ENCODE measurements at places on chromosomes 5 and 9. TPM values are rescaled to one million over a fixed set of nuclear protein-coding genes. Genes with fewer than 3 reads are reported as not detected.

GRCh38 chr9:108565651-108566378 is 290.0 kb downstream of the ACTL7B start:
- DNase-seq: no peak

- DNase-seq: no peak
Measured at GRCh38 chr9:98879094-98879962, 64.4 kb upstream of the COL15A1 start.

The GZMA gene
- total RNA-seq: 1.8 TPM

DNA sequence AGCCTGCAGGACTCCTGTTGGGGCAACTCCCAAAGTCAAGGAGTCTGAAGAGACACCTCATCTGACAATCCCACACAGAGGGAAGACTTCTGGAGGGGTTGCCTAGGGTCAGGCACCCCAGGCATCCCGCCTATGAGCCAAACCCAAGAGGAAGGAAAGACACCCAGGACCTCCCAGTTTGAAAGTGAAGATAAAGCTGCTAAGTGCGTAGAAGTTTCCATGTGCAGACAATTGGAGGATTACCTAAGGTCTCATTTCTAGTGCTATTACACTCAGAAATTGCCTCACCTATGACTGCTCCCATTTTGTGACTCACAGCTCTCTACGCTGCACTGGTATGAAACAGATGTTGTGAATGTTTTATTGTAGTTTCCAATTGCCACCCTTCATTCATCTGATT is 322.9 kb downstream of the SLIT3 start:
- no peak for DNase-seq

- DNase-seq: no peak
Measured at GRCh38 chr5:96615223-96615622, 47.0 kb upstream of the CAST start.

- no peak for DNase-seq
Measured at GRCh38 chr9:114163517-114163951, 8.2 kb downstream of the COL27A1 start.

The ZFP62 gene
- total RNA-seq: 10.3 TPM

- no peak for DNase-seq
Measured at GRCh38 chr9:108709997-108710396, 145.8 kb downstream of the ACTL7B start.

The ENTPD2 gene
- total RNA-seq: 0.25 TPM

The NR6A1 gene
- total RNA-seq: 0.96 TPM

The GDA gene
- not detected for total RNA-seq

- DNase-seq: no peak
Measured at GRCh38 chr9:121185774-121186403, 15.8 kb downstream of the RAB14 start.

DNA sequence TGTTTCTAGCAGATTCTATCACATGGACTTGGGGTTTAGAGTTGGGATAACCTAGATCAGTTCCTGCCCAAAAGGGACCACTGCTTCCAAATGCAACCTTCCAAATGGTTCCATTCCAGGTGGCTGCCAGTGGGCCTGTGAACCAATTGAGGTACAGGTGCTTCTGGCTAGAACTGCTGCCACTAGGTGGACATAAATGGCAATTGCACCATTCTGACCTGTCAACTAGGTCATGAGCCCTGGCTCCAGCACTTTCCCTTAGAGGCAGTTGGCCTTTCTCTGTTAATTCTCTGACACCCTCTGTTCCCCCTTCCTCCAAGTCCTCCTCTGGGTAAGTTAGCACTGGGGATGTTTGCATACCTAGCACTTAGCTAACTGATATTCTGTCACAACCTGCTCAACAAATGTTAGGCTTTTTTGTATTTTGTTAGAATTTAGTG is 16.6 kb upstream of the HEMGN start:
- no peak for DNase-seq

DNA sequence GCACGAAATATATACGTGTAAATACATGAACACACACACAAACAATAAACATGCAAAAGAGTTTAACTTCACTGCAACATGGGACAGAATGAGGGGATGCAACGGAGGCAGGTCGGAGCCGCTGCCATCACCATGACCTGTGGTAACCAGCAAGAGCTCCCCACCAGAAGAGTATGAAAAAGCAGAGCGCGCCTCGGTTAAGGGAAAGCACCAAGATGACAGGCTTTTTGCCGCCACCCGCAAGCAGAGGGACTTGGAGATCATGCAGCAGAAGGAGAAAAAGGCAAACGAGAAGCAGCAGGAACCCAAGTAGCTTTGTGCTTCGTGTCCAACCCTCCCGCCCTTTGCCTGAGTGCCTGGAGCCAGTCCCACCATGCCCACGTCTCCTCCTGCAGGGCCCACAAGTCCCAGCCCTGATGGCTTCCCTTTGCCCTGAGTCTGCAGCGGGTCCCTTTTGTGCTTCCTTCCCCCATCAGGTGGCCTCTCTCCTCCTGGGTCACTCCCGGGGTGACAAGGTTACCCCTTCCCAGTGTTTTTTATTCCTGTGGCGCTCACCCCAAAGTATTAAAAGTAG is 13.8 kb downstream of the WHRN start:
- DNase-seq: no peak

DNA sequence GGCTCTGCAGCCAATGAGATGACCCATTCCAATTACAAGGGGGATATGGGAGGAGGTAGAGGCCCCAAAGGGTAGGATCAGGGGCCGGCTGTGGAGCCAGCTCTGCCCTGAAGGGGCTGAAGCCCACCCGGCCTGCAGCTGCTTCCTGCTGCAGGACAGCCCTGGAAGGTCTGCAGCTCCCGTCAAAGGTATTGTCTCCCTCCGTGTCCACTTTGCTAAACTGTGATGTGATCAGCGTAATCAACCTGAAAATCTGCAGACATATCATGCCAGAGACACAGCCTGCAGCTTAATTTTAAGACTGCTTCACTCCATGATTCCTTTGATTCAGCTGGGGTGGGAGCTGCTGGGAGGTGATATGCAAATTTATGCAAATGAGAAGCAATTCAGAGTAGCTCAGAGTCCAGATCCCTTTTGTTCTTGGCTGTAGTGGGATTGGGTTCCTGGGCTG is 90.7 kb downstream of the GADD45G start:
- DNase-seq: no peak

DNA sequence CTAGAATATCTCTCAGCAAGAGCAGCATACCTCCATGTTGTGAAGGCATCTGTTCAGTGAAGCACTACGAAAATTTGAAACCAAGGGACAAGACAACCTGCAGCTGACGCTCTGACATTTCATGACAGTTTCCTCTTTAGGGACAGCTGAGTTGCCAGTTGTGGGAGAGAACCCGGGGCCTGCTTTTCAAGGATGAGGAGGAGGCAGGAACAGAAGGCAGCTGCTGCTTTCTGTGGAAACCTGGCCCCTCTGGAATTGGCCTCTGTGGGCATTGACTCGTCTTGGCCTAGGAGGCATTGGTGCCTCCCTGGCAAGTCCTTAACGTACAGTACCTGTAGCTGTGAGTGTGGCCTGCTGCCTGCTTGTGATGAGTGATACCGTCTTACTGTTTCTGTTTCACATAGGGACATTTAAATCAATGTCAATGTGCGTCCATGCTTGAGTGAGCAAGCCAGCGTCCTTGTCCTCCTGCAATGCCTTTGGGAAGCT is 21.6 kb downstream of the SLC46A2 start:
- no peak for DNase-seq

The SPINK4 gene
- total RNA-seq: not detected

The UBAP1 gene
- total RNA-seq: 39.2 TPM

The ZNF367 gene
- total RNA-seq: 2.4 TPM

- DNase-seq: no peak
Measured at GRCh38 chr5:14627270-14627669, 37.2 kb upstream of the OTULIN start.

The CCNO gene
- not detected for total RNA-seq

DNA sequence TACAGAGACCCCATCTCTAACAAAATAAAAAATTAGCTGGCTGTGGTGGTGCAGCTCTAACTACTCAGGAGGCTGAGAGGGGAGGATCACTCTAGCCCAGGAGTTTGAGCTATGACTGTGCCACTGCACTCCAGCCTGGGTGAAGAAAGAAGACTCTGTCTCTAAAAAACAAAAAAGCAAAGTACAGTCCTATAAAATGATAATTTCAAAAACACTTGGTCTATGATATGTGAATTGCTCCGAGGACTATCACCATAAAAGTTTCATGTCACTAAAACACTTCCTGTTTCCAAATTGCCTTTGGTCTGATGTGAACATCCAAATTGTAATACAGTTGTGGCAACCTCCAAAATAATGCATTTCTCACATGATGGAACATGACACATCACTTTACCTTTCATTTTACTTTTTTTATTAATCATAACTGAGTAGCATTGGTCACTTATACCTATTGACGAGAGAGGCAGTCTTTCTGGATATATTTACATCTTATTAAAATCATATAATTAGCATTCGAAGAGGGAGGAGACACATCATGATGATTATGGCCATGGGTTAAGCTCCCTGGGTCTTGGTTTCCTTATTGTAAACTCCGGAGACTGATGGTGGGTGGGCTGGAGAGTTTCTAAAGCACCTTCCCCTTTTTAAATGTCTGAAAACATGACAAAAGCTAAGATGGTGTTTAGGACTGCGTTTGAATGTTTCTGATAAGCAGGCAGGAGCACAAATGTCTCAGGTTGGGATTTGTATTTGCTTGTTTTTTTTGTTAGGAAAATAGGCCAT is 25.8 kb upstream of the CD180 start:
- DNase-seq: no peak

The PCDHB7 gene
- total RNA-seq: 1.4 TPM

GRCh38 chr5:5200133-5200532 is 60.0 kb downstream of the ADAMTS16 start:
- no peak for DNase-seq

DNA sequence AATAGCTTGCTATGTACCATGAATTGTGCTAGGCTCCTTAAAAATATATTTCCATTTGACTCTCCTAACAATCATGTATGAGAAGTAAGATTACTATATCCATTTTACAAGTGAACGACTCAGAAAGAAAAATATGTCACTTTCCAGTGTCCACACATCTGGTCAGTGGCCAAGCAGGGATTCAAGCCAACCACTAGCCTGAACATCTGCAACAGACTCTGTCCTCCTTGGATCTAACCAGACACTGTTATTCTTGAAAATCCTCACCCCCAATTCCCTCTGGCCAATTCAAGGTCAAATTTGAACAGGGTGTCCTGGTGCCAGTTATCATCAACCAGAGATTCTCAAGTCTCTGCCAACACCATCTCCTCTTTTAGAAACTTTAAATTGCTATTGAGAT is 344.1 kb upstream of the WWC1 start:
- DNase-seq: no peak

The LHFPL2 gene
- total RNA-seq: 37.1 TPM

The IL9 gene
- total RNA-seq: not detected

The GADD45G gene
- 17.3 TPM for total RNA-seq

DNA sequence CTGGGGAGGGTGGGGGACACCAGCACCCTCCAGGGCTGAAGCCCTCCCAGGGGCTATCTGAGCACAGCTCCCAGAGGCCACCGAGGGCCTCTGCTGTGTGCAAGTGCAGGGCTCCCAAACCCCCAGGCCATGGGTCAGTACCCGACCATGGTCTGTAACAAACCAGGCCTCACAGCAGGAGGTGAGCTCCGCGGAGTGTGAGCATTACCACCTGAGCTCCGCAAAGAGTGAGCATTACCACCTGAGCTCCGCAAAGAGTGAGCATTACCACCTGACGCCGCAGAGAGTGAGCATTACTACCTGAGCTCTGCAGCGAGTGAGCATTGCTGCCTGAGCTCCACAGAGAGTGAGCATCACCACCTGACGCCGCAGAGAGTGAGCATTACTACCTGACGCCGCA is 152.9 kb upstream of the IRX2 start:
- no peak for DNase-seq

- no peak for DNase-seq
Measured at GRCh38 chr5:81230416-81230815, 2.7 kb upstream of the CKMT2 start.

- no peak for DNase-seq
Measured at GRCh38 chr9:82263619-82264018, 275.0 kb downstream of the SPATA31D1 start.

- no peak for DNase-seq
Measured at GRCh38 chr5:15968993-15969392, 210.6 kb downstream of the MARCHF11 start.

GRCh38 chr5:14144586-14145434 is 1.7 kb downstream of the TRIO start:
- no peak for DNase-seq

The PPP3R2 gene
- not detected for total RNA-seq

The SLC36A3 gene
- total RNA-seq: not detected

DNA sequence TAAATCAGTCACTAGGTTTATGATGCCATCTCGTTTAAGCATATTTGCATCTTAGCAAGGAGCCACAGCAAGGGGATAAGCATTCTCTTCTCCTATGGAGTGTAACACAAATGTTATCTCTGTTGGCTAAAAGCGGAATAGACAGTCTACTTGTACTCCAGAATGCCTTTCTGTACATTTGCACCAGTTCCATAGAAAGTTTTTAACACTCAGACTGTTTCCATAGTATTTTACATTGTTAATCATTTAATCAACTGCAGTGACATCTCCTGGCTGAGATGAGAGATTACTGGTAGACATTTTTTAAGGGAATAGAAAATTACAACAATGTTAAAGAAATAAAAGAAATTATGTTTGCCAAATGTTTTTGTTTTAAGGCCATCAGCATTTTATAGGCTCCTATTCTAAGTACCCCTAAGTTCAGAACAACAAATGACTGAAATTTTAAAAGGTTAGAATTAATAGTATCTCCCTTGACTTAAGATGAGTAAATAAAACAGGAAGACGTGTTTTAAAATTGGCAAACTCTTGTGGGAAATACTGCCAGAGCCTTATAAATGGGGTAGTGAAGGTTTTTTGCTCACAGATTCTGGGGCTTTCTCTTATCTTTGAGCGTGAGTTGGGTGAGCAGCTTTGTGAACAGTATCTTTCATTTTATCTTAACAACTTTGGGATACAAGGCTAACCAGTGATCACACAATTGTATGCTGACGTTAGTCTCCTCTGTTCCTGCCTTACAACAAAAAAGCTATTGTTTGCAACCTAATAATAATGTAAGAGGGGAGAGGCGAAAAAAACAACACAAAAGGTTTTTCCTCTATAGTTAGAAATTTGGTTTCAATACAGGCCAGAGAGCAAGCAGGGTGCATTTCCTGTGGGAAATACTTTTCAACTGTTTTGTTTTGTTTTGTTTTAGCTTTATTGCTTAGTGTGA is 294.3 kb downstream of the FBXL7 start:
- no peak for DNase-seq

The CATSPER3 gene
- total RNA-seq: not detected

The PARP8 gene
- total RNA-seq: 29.9 TPM

All from omental fat pad (tissue), 4 donors.